Sigmoid colon (tissue), 7 donors: ENCODE measurements at places on chromosomes 3 and 15. TPM values are rescaled to one million over a fixed set of nuclear protein-coding genes. Genes with fewer than 3 reads are reported as not detected.

COL6A5 gene
- not detected for total RNA-seq

RNF123 gene
- 16.5 TPM for total RNA-seq

DNA sequence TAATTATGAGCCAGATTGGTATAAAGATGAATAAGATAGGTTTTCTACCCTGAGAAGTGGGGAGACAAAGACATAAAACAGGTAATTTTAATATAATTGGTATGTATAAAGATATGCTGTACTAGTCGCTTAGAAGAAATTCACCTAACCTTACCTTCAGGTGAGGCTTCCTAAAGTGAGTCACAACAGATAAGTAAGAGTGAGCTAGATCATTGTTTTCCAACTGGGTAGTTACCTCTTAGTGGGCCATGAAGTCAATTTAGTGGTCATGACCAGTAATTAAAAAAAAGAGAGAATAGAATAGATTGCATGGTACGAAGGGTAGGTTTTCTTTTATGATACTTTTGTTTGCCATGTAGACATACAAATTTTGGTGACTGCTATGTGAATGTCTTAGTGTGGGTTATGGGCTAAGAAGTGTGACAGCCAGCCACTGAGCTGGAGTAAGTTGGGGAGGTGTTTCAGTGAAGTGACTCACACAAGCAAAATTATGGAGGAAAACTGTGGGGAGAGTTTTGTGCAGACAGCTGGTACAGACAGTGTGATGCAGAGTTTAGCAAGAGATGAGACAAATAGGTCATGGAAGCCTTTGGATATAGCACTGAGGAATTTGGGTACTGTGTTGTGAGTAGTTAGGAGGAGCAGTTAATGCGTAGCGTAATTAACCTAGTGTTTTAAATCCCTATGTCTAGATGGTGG is 8.2 kb downstream of the TRNT1 start:
- H3K4me3 ChIP-seq, result no peak overlapping the region
- H3K27ac ChIP-seq, result no peak overlapping the region
- no peaks in the 10 kb centered on the region for H3K36me3 ChIP-seq
- no peak for DNase-seq
- no peaks in the 10 kb centered on the region for H3K4me1 ChIP-seq

RBPMS2 gene
- total RNA-seq, result 58.2 TPM

DNA sequence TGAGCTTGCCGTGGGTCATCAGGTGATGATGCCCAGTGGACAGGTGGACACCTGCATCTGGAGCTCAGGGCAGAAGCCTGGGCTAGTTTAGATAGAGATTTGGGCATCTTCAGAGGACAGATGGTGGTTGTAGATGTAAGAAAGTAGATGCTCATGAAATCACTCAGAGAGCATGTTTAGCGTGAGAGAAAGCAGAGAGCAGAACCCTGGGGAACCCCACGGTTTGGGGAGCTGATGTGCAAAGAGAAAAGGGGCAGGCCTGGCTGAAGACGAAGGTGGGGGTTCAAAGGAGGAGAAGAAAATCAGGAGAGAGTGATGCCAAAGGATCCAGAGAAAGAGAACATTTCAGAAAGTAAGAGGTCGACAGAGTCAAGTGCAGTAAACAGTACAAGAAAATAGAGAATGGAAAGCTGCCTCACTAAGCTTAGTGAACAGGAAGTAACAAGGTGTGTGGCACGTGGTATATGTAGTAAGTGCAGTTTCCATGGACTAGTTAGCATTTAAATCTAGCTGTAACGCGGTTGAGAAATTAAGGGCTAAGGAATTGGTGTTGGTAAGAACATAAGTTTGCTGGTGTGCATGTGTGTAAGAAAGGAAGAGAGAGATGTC is 13.5 kb downstream of the TIGIT start:
- H3K36me3 ChIP-seq, result no peaks in the 10 kb centered on the region

DNA sequence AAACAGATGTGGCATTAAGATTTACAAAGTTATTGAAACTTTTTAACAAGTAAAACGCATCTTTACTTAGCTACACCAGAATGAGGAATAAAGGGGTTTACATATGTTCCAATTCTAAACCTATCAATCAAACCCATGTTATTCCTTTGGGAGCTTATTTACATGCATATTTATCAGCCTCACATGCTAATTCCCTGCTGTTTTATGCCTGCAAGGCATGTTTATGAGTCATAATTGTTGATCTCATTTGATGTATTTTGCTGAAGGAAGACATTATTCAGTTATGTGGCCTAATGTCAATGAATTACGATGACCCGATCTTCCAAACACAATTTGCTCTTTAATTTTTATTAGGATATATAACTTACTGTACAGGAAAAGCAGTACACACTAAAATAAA is 272.9 kb downstream of the TBC1D5 start:
- no peak overlapping the region for H3K4me3 ChIP-seq
- no peaks in the 10 kb centered on the region for H3K36me3 ChIP-seq
- no peaks in the 10 kb centered on the region for H3K27me3 ChIP-seq
- H3K4me1 ChIP-seq, result no peaks in the 10 kb centered on the region
- no peak for DNase-seq

- no peaks in the 10 kb centered on the region for H3K27me3 ChIP-seq
- H3K4me1 ChIP-seq, result peaks cover 5% of the 10 kb centered on the region
- no peak overlapping the region for H3K27ac ChIP-seq
These were observed 49.1 kb downstream of the TRANK1 start for GRCh38 chr3:36895496-36896409.

GPR171 gene
- 0.55 TPM for total RNA-seq

DNA sequence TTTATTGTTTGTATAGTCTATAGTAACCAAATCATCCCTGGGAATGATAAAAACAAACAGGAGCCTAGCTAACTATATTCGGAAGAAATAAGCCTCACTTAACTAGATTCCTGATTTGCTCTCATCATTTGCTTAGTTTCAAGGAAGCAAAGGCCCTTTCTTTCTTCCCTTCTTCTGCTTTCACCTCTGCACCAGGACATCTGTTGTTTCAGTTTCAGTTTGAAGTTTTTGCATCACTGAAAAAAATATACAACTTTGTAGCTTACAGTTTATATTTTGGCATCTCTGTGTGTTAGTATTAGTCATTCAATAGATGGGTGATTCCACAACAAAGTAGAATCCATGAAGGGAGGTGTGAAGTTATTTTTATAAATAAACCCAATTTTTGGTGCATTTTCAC is 113.6 kb upstream of the SNTN start:
- H3K4me1 ChIP-seq, result no peaks in the 10 kb centered on the region
- H3K36me3 ChIP-seq, result no peaks in the 10 kb centered on the region
- no peak overlapping the region for H3K4me3 ChIP-seq
- no peaks in the 10 kb centered on the region for H3K27me3 ChIP-seq
- DNase-seq, result no peak
- H3K27ac ChIP-seq, result no peak overlapping the region

GRCh38 chr15:66838671-66839239 is 136.7 kb downstream of the SMAD6 start:
- peaks cover 13% of the 10 kb centered on the region for H3K4me1 ChIP-seq
- H3K27me3 ChIP-seq, result no peaks in the 10 kb centered on the region
- H3K36me3 ChIP-seq, result no peaks in the 10 kb centered on the region
- DNase-seq, result no peak
- no peak overlapping the region for H3K4me3 ChIP-seq

GRCh38 chr15:74614744-74615507 is 710 bp upstream of the CLK3 start:
- peaks cover 23% of the 10 kb centered on the region for H3K4me1 ChIP-seq
- peak overlapping the region; percentile 96 for H3K27ac ChIP-seq
- peak; percentile 94 for DNase-seq
- H3K4me3 ChIP-seq, result peak overlapping the region; percentile 77
- peaks cover 7% of the 10 kb centered on the region for H3K36me3 ChIP-seq

DNA sequence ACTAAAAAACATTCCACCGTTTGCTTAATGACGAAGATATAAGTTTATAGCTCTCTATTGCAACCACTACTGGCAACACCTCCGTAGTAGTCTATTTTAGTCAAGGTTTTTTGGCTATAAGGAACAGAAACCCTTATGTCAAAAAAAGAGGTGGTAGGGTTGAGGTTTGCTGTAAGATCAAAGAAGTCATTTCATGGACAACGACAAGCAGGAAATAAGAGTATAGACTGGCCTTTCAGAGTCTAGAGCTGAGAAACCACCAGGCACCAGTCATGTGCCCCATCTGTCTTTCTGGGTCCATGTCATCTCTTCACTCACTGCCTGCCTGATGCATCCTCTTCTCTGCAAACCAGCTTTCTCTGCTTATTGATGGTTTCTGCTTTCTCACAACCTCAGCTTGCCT is 42.7 kb downstream of the THBS1 start:
- H3K4me1 ChIP-seq, result peaks cover 52% of the 10 kb centered on the region
- H3K4me3 ChIP-seq, result no peak overlapping the region
- H3K36me3 ChIP-seq, result no peaks in the 10 kb centered on the region
- DNase-seq, result no peak
- no peaks in the 10 kb centered on the region for H3K27me3 ChIP-seq

BOC gene
- 122 TPM for total RNA-seq

CX3CR1 gene
- 0.28 TPM for total RNA-seq

DNA sequence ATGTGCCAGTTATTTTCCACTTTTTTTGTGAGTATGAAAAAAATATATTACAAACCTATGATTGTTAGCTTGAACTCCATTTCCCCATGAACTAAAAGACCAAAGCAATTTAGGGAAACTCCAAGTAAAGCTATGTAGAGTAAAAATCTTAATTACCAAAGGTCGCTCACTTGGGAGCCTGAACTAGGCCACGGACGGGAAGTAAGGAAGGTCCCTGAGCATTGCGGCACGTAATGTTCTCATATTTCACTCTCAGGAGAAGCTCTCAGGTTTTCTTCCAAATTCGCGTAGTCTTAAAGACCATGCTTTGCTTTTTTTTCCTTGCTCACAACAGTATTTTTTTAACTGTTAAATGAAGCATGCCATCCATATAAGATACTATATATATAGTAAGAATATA is 215.3 kb upstream of the RARB start:
- H3K4me3 ChIP-seq, result no peak overlapping the region
- H3K4me1 ChIP-seq, result no peaks in the 10 kb centered on the region
- no peaks in the 10 kb centered on the region for H3K27me3 ChIP-seq
- no peak for DNase-seq

SLC6A11 gene
- not detected for total RNA-seq

GRCh38 chr3:73557986-73558726 is 66.6 kb downstream of the PDZRN3 start:
- H3K4me3 ChIP-seq, result no peak overlapping the region
- peak overlapping the region; percentile 55 for H3K27ac ChIP-seq
- no peak for DNase-seq

CNTN3 gene
- 2.1 TPM for total RNA-seq

DNA sequence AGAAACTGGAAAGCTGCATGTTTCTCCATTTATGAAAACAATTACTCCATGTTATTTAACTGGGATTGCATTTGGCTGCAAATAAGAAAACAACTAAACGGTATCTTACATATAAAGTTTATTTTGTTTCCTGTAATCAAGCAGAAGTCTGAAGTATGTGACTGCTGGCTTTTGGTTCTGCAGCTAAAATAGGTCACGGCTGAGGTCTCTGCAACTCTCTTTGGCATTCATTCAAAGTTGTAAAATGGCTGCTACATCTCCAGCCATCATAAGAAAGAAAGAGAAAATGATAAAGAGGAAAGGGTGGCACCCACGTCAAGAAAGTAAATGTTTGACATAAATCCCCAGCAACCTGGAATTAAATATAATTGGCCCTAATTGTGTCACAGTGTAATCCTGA is 406.1 kb downstream of the TBC1D5 start:
- H3K27me3 ChIP-seq, result no peaks in the 10 kb centered on the region
- H3K27ac ChIP-seq, result no peak overlapping the region
- H3K4me1 ChIP-seq, result peaks cover 10% of the 10 kb centered on the region
- no peaks in the 10 kb centered on the region for H3K36me3 ChIP-seq

ENTPD3 gene
- total RNA-seq, result 4.9 TPM

DNA sequence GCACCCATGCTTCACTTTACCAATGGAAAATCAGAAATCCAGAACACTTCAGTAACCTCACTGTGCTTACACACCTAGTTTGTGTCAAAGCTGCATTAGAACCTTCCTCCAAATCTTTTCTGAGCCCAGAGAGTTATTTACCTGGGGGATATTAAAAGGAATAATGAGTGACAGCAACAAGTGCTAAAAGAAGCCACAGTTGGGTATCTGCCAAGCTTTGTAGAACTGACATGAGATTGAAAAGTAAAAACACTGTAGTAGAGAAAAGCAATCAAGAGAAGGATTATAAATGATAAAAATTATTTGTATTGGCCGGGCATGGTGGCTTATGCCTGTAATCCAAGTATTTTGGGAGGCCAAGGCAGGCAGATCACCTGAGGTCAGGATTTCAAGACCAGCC is 8.8 kb upstream of the TBC1D23 start:
- no peak overlapping the region for H3K27ac ChIP-seq
- no peaks in the 10 kb centered on the region for H3K36me3 ChIP-seq
- no peaks in the 10 kb centered on the region for H3K27me3 ChIP-seq
- no peak overlapping the region for H3K4me3 ChIP-seq

FAM81A gene
- not detected for total RNA-seq

- no peaks in the 10 kb centered on the region for H3K36me3 ChIP-seq
- DNase-seq, result no peak
- no peaks in the 10 kb centered on the region for H3K4me1 ChIP-seq
- H3K4me3 ChIP-seq, result no peak overlapping the region
- H3K27me3 ChIP-seq, result no peaks in the 10 kb centered on the region
These were observed 224.8 kb upstream of the TMCO5A start for GRCh38 chr15:37709669-37710068.

- peaks cover 18% of the 10 kb centered on the region for H3K36me3 ChIP-seq
- no peaks in the 10 kb centered on the region for H3K27me3 ChIP-seq
- H3K4me1 ChIP-seq, result no peaks in the 10 kb centered on the region
- no peak overlapping the region for H3K4me3 ChIP-seq
- DNase-seq, result no peak
These were observed 27.6 kb downstream of the CNOT10 start for GRCh38 chr3:32712506-32713055.

DNA sequence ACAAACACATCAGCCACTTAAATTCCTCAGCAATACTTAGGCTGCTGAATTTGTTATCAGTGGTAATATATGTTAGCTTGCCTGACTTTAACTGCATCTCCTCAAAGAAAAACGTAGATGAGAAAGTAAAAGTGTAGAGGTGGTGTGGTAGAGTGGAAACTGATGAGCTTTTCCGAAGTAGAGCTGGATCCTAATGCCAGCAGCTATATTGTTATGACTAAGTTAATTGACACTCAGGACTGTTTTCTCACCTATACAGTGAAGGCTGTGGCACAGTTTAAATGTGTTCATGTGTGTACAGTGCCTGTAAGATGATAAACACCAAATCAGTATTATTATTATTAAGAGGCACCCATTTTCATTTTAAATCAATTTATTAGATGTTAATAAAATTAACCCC is 174.9 kb downstream of the TNIK start:
- H3K4me3 ChIP-seq, result no peak overlapping the region
- no peaks in the 10 kb centered on the region for H3K4me1 ChIP-seq
- no peak for DNase-seq
- no peaks in the 10 kb centered on the region for H3K36me3 ChIP-seq

- H3K36me3 ChIP-seq, result no peaks in the 10 kb centered on the region
- H3K27me3 ChIP-seq, result no peaks in the 10 kb centered on the region
- H3K4me1 ChIP-seq, result no peaks in the 10 kb centered on the region
These were observed 35.2 kb downstream of the RAB6B start for GRCh38 chr3:133860519-133860918.

CCR8 gene
- total RNA-seq, result not detected

- DNase-seq, result no peak
- no peaks in the 10 kb centered on the region for H3K27me3 ChIP-seq
- H3K4me1 ChIP-seq, result peaks cover 15% of the 10 kb centered on the region
- no peaks in the 10 kb centered on the region for H3K36me3 ChIP-seq
These were observed 263.6 kb downstream of the UACA start for GRCh38 chr15:70499791-70500190.

GRCh38 chr3:133413161-133414020 is 13.5 kb downstream of the BFSP2 start:
- no peaks in the 10 kb centered on the region for H3K36me3 ChIP-seq
- H3K4me1 ChIP-seq, result no peaks in the 10 kb centered on the region
- DNase-seq, result no peak
- peak overlapping the region; percentile 4 for H3K4me3 ChIP-seq
- peak overlapping the region; percentile 55 for H3K27ac ChIP-seq
- H3K27me3 ChIP-seq, result no peaks in the 10 kb centered on the region
